HS-5 (cell line): ENCODE measurements at places on chromosomes 12 and 14.

DNA sequence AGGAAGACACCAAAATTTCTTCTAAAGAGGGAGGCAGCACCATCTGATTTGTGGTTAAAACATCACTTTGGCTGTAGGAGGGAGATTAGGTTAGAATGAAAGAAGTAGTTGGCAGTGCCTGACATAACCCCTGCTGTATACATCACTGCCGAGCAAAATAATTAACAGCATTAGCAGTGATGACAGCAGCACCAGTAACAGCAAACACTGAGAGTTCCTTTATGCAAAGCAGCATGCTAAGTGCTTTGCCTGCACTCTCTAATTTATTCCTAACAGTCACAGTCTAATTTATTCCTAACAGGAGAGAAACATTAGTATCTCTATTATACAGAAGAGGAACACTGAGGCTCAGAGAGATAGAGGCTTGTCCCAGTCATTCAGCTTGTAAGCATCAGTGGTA lies 1469.7 kb downstream of the AACS start:
- DNase-seq, result no peak

DNA sequence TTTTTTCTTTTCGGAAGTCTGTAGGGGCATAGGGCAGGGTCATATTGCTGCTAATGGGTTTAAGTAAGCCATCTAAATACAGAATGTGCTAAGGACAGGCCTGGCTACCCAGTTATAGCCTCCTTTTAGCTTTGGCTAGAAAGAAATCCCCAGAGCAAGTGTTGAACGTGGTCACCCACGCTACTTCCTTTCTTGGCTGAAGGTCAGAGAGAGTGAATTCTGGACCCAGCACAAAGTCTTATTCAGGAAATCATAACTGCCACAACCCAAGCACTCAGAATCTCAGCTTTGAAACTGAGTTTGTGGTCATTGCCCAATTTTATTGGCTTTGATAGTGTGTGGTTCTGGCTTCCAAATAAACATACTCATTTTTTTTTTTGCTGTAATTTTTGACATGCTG lies 542.1 kb upstream of the ATP2B1 start:
- DNase-seq, result no peak

GRCh38 chr14:52551696-52552062 lies 626 bp downstream of the TXNDC16 start:
- DNase-seq, result no peak

GRCh38 chr12:111715279-111715678 lies 29.4 kb downstream of the ACAD10 start:
- no peak for DNase-seq

DNA sequence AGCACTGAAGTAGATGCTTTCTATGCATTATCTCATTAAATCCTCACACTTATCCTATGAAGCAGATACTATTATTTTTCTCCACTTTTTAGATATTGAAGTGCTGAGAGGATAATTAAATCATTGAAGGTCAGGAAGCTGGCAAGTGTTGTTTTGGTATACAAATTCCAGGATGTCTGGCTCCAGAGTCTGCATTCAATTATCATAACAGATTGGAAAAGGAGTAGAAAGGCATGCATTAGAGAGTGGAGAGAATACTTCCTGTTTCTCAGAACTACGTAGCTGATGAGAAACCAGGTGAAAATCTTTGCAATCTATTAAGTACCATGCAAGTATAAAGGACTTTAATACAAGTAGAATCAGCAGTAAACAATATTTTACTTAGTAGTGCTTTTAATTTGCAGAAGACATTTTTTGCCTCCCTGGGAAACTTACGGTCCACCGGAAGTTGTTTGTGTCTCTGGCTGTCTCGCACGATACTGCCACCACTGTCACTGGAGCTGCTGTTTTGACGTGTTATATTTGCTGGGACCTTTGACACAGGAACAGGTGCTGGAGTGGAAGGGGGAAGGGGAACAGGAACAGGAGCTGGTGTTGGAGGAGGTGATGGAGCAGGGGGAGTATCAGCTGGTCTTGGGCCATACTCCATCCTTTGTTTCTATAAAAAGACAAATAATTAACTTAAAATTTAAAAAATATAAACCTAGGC lies 158.0 kb downstream of the EPS8 start:
- no peak for DNase-seq

DNA sequence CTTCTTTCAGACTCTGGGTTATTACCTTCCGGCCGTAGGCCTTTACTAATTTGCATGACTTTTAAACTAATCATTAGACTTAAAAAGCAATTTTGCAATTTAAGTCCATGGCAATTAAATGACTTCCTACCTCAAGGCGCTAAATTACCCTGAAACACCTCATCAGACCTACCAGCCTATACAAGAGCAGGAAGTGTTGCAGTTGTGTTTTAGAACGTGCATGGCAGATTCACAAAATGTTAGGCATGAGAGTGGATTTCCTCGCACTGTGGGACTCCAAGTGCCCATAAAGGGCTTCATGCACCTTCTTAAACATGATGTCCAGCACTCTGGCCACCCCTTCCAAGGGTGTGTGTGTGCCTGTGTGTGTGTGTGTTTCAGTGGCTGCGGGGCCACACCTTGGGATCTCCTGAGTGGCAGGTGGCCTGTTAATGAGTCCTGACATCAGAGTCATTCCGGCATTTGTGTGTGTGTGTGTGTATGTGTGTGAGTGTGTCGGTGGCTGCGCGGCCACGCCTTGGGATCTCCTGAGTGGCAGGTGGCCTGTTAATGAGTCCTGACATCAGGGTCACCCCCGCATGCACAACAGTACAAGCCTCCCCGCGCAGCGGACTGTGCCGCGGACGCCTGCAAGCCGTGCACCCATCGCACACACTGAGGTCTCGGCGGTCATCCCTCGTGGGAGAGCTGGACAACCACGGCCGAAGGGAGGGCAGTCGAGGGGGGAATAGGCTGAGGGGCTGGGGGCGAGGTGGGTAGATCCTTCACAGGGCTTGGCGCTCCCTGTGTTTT lies 900 bp downstream of the C2CD5 start:
- no peak for DNase-seq

- no peak for DNase-seq
Measured at GRCh38 chr12:118534003-118534402, 157.6 kb downstream of the SUDS3 start.

- DNase-seq, result no peak
Measured at GRCh38 chr14:105410642-105411016, 9.0 kb upstream of the MTA1 start.
